Effector memory CD4-positive, alpha-beta T cell (primary cell): ENCODE measurements at places on chromosomes 3 and 15.

- DNase-seq = no peak
Observed at GRCh38 chr15:47788685-47789084, 71.4 kb downstream of the SEMA6D start.

- no peak for DNase-seq
Observed at GRCh38 chr15:76988867-76989780, 5.8 kb upstream of the PSTPIP1 start.

- DNase-seq = no peak
Observed at GRCh38 chr3:139745831-139746230, 68.1 kb upstream of the NMNAT3 start.

- no peak for DNase-seq
Observed at GRCh38 chr3:173153631-173154030, 12.6 kb upstream of the SPATA16 start.

GRCh38 chr15:50320504-50320903 lies 34.5 kb downstream of the GABPB1 start:
- DNase-seq = no peak

- DNase-seq = no peak
Observed at GRCh38 chr15:90004671-90005070, 3.5 kb downstream of the ZNF710 start.

DNA sequence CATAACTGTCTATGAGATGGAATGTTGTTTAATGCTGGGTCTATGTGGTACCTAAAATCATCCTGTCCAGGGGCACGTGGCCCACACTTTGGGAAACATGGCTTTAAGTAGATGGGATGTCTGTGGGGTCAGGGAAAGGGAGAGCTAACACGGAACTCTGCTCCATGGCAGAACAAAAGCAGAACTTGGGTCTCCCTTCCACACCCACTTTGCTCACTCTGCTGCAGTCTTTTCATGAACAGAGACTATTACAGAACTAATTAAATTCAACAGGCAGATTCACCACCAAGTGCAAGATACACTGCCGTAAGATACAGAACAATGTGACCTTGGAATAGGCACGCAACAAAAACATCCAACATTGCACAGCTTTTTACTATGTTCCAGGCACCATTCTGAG lies 28.2 kb downstream of the POPDC2 start:
- DNase-seq = no peak

DNA sequence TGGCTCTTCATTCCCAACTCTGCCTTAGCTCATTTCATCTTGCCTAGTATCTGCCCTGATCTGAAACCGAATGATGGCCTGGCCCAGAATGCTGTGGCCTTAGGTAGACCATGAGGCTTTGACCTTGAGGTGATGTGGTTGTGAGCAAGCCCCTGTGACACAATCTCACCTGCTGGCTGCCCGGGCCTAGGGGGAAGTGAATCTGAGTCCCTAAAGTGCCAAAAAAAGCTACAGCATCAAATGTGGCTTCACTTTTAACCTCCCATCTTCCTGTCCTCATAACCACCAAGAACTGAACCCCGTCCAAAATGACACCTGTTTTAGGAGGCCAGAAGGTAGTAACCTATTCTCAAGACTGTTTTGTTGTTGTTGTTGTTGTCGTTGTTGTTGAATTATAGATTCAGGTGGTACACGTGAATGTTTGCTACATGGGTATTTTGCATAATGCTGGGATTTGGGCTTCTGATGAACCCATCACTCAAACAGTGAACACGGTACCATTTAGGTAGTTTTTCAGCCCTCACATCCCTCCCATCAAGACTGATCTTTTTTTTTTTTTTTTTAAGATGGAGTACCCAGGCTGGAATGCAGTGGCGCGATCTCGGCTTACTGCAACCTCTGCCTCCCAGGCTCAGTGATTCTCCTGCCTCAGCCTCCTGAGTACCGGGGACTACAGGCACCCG lies 54.6 kb downstream of the MCCC1 start:
- DNase-seq = no peak

DNA sequence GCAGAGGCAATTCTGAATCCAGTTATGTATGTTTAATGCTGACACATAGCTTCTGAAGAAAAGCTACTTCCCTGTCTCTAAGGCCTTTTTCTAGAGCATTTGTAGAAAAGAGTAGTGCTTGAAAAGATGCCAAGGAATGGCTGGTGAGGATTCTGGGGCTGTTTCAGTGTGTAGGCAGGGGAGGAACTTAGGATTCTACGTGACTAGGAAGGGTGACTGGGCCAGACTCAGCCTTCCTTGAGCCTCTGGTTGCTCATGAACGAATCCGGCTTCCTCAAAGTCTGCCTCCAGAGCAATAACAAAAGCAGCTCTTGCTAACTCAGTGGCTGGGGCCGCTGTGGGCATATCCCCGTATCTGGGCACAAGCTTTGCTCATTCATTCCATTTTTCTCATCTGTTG lies 104.8 kb upstream of the WNT5A start:
- DNase-seq = no peak

GRCh38 chr3:126197854-126198584 lies 17.6 kb upstream of the ALDH1L1 start:
- DNase-seq = no peak

GRCh38 chr15:92901072-92901761 lies 1.1 kb downstream of the CHD2 start:
- DNase-seq = no peak

GRCh38 chr3:192156382-192156781 lies 571.0 kb downstream of the FGF12 start:
- no peak for DNase-seq

DNA sequence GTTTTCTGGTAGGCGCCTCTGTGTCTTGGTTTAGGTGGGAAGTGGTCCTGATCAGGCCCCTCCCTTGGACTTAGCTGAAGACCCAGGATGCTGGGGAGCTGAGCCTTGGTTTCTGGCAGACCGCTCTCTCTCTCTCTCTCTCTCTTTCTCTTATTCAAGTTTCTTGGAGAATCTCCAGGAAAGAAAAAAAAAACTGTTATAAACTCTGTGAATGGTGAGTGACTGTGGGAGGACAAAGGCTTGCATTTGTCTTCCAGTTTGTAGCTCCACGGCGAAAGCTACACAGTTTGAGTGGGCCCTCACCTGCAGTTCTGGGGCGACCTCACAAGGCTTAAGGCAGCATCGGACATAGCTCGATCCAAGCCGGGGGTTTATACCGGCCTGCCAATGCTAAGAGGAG lies 7.5 kb downstream of the DET1 start:
- DNase-seq = no peak

- no peak for DNase-seq
Observed at GRCh38 chr15:98853617-98854420, 153.8 kb downstream of the PGPEP1L start.

GRCh38 chr3:81048058-81048665 lies 713.3 kb downstream of the GBE1 start:
- no peak for DNase-seq

DNA sequence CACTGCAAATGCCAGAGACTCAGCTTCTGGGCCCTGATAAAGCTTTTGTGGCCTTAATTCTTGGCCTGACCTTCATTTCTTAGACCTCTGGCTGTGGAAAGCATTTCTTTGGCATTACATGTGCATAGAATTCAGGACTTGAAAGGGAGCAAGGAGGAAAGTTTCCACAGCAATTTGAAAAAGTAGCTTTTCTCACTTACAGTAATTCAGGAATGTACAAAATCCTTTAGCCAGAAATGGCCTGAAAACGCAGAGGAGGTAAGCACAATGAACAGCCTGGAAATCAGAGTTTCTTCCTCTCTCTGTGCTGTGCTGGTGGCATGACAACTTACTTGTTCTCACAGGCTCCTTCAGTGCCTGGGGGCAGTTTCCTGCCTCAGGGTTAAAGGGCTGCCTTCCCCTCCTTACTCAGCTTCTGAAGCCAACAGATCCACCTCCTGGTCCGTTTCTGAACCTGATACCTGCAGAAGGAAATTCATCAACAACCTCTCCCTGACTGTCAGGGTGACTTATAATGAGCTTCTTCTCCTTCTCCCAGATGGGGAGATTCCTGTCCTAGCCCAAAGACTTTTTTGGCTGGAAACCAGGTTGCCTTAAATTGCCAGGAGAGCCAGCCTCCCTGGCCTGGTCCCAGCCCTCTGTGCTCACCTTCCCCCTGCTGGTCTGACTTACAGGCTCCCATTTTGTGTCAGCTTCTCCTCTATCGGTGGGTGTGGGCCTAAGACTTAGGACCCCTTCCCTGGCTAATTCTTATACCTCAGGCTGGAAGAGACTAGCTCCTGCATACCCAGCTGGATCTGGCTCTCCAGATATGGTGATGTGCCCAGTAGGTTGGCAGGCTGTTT lies 102.3 kb downstream of the MYRIP start:
- no peak for DNase-seq

DNA sequence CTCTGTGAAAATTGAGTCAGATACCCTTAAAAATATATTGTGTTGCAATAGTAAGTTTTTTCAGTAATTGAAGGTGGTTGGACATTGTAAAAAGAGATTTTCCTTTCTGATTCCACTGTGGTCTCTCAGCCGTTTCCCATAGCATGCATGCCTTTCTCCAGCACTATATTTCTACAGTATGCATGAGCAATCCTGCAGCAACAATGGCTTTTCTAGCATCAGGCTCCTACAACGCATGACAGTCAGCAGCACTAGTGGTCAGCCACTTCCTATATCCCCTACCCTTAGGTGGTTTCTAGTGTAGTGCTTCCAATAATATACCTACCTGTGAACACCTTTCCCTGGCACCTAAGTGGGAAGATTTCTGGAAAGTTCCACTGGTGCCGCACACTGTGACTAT lies 55.4 kb upstream of the SNRPN start:
- DNase-seq = no peak

GRCh38 chr15:42182328-42182886 lies 25.7 kb downstream of the VPS39 start:
- no peak for DNase-seq

DNA sequence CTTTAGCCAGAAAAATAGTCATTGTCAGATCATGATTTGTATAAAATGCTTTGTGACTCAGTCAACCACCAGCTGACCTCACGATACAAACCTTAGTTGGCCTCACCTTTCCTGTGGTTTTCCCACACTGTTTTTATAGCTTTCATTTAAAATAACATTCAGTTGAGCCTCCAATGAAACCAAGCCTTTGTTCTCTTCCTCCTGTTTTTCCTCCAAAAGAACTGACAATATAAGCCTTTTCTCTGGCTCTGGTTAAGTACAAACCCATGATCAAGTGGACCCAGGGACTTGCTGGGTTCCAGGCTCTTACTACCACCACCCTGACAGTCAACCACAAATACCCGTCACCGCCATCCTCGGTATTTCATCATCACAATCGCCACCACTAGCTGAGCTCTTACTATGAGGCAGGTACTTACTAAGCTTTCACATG lies 81.7 kb downstream of the TAMM41 start:
- no peak for DNase-seq

DNA sequence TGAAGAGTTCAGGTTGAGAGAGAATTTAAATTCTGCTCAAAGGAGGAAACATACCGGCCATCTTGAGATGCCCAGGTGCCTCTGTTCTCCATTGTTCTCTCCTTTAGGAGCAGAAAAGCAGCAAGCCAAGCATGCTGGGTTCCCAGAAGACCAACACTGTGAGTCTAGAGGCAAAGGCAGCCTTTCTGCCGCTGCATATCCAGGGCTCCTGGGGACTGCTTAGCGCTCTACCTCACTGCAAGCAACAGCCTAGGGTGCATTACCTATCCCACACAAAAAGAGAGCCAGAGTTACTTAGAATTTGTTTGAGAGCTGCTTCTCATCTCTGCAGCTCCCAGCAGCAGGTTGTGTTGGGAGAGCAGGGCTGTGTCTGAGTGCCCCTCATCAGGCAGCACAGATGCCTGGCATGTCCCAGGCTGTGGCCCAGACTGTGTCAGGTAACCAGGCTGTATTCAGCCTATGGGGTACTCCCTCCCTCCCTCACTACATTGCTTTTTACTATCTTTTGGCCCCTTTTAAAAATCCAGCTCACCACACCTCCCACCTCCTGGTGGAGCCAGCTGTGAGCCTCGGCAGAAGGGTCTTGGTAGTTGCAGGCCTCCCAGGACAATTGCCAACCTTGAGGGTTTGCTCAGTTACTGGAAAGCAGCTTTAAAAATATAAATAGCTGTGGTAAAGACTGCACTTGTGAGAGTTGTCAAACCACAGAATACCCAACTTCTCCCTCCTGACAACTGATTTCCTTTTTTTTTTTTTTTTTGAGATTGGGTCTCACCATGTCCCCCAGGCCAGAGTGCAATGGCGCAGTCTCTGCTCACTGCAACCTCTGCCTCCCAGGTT lies 30.2 kb downstream of the BCL2L10 start:
- DNase-seq = no peak

GRCh38 chr3:9673082-9673481 lies 23.8 kb downstream of the MTMR14 start:
- no peak for DNase-seq

GRCh38 chr3:88618021-88618645 lies 468.4 kb downstream of the C3orf38 start:
- DNase-seq = no peak

- no peak for DNase-seq
Observed at GRCh38 chr3:187343670-187344069, 24.5 kb upstream of the RTP4 start.

GRCh38 chr3:117626577-117626976 lies 917.0 kb downstream of the TUSC7 start:
- no peak for DNase-seq

DNA sequence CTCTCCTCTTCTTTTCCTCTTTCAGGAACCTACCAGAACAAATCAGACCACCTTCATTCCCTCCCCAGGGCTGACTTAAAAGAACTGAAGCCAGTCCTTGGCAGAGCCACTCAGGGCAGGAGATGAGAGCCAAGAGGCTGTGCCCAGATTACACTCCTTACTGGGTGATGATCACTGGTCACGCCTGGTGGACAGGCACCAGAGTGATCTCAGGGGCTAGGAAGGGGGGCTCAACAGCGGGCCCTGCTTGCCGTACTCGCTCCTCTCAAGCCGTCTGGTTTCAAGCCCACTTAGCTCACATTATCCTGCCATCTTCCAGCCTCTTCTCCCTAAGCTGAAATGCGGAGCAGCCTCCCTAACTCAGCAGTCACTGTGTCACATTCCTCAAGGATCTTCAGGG lies 1.7 kb upstream of the FAH start:
- DNase-seq = no peak

- no peak for DNase-seq
Observed at GRCh38 chr3:72213296-72214065, 428.5 kb upstream of the PROK2 start.

GRCh38 chr3:62538691-62539356 lies 165.5 kb upstream of the FEZF2 start:
- no peak for DNase-seq

- DNase-seq = no peak
Observed at GRCh38 chr15:59349680-59350420, 22.8 kb downstream of the MYO1E start.

- DNase-seq = no peak
Observed at GRCh38 chr15:34014556-34014955, 24.4 kb downstream of the AVEN start.

GRCh38 chr3:97658668-97659285 lies 105.8 kb upstream of the ARL6 start:
- no peak for DNase-seq

DNA sequence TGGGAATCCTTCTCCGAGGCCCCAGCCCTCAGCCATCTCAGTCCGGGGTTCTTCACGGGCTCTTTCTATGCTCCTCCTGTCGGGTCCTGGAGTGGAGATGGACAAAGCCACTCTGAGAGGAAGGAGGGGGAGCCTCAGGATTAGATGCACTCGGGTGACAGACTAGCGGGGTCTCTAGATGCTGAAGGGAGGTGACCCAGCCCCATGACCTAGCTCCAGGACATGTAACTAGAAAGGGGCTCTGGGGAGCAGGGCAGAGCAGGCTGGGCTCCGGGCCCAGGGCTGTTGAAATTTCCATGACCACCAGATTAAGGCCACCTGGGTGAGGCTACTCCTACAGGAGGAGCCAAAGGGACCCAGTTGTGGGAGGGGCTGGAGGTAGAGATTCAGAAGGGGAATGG lies 14.8 kb upstream of the SKIC8 start:
- no peak for DNase-seq

GRCh38 chr3:144458283-144458682 lies 486.7 kb downstream of the DIPK2A start:
- no peak for DNase-seq
